ENCODE measurements at places on chromosomes 3 and 15. TPM values are rescaled to one million over a fixed set of nuclear protein-coding genes. Genes with fewer than 3 reads are reported as not detected.

Gene SLC6A11
- total RNA-seq, result 0.06 TPM

Gene IL17RE
- 1.9 TPM for total RNA-seq

Gene XCR1
- total RNA-seq, result not detected

Gene MUC4
- not detected for total RNA-seq

Gene ZBBX
- total RNA-seq, result not detected

Gene ATP8B4
- 1.8 TPM for total RNA-seq

Gene SLC28A1
- total RNA-seq, result not detected

Gene PTPRG
- 98.6 TPM for total RNA-seq

Gene IL17RB
- total RNA-seq, result not detected

Gene LMAN1L
- total RNA-seq, result not detected

Gene FAN1
- total RNA-seq, result 10.6 TPM

Gene ACSBG1
- total RNA-seq, result not detected

Gene CD200R1
- not detected for total RNA-seq

Gene MB21D2
- 1.4 TPM for total RNA-seq

Gene SPINK8
- not detected for total RNA-seq

Gene ZIC1
- not detected for total RNA-seq

Gene ACTC1
- total RNA-seq, result not detected
